ENCODE measurements at places on chromosomes 5 and 9.

DNA sequence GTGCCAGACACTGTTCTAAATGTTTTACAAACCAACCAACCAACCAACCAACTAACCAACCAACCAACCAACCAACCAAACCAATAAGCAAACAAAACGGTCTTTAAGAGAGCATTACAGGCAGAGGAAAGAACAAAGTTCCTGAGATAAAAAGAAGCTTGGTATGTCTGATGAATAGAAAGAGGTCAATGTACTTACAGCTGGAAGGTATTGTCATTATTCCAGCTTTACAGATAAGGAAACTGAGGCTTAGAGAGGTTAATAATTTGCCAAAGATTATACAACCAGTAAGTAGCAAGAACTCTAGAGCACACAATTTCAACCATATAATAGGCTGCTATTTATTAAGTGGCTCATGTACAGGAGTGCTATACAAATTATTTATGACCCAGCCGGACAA is 29.6 kb downstream of the C9orf57 start:
- no peak for DNase-seq

DNA sequence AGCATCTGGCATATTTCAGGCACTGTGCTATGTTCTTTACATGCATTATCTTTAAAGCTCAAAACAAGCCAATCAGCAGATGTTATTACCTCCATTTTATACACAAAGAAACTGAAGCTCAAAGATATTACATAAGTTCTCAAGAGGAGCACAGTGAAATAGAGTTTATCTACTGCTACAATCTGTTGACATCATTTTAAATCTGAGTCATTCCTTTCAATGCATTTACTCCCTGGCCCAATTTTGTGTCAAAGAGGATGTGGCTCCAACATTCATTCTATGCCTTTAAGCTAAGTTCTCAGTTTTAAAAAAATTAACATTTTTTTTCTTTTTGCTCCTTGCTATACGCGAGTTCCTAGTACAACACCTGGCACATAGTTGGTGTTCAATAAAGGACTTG is 486.3 kb upstream of the ZNF462 start:
- DNase-seq, result no peak

DNA sequence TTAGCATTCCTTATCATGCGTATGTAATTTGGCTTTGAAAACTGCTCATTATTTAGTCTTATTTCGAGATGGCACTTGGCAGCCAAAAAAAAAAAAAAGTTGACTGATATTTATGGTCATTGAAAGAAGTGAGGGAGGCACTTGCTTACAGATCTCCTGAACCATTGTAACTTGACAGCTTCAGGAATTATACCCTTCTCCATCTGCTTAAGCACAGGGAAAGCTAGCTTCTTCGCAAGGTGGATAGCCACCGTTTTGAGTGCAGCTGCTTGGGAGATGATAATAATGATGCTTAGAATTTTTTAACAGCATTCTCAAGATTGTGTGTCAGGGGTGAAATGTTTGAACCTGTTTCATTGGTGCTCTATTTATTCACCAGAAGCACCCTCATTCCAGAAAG is 116.1 kb downstream of the GIN1 start:
- no peak for DNase-seq

- no peak for DNase-seq
Measured at GRCh38 chr5:67795781-67796477, 419.6 kb upstream of the PIK3R1 start.

DNA sequence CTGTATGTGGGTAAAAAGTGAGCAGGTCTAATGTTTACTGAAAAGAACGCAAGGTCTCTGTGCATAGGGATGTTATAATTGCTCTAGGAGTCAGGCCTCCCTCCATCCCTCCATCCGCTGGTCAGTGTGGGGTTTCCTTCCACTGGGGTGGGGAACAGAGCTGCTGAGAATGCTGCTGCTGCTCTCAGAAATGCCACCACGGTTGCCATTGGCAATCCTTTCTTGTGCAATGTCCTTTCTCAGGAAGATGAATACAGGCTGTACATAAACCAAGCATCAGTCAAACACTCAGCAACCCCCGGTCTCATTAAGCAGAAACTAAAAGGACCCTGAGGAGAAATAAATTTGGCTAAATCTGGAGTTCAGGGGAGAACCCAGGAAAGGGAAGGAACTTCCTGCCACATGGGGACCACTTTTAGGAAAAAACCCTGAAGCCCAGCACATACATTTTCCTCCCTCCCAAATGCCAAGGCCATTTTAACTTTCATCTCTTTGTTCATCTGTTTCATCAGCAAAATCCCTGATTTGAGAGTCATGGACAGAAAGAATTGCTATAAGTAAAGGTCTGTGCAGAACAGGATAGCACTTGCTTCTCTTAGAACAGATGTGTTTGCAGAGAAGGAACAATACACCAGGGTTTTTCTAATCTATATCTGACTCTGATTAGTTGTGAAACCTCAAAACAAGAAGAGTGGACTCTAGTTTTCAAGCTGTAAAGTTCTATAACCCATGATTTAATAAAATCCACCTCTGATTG is 70.4 kb upstream of the SLC1A3 start:
- DNase-seq, result no peak

- DNase-seq, result no peak
Measured at GRCh38 chr9:136648751-136649150, 14.0 kb upstream of the EGFL7 start.

GRCh38 chr5:177972613-177973012 is 23.4 kb downstream of the PROP1 start:
- no peak for DNase-seq

GRCh38 chr9:137441935-137442321 is 771 bp upstream of the ENTPD8 start:
- DNase-seq, result no peak

GRCh38 chr9:124412228-124412575 is 3.0 kb downstream of the PSMB7 start:
- DNase-seq, result no peak

DNA sequence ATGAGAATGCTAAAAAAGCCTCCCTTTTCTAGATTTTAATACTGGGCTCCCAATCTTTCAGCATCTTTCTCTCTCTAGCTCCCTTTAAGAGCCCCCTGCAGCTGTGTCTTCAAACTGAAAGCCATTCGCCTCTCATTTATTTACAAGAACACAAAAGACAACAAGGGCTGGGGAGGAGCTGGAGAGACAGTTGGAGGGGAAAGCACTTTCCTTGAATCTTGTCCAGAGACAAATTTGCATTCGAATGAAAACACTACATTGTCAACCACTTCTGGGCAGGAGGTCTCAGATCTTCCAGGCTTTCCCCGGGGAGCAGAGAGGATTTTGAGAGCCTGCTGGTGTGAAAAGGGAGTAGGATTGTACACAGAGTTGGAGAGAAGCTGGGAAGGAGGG is 518.3 kb downstream of the CTNND2 start:
- no peak for DNase-seq

DNA sequence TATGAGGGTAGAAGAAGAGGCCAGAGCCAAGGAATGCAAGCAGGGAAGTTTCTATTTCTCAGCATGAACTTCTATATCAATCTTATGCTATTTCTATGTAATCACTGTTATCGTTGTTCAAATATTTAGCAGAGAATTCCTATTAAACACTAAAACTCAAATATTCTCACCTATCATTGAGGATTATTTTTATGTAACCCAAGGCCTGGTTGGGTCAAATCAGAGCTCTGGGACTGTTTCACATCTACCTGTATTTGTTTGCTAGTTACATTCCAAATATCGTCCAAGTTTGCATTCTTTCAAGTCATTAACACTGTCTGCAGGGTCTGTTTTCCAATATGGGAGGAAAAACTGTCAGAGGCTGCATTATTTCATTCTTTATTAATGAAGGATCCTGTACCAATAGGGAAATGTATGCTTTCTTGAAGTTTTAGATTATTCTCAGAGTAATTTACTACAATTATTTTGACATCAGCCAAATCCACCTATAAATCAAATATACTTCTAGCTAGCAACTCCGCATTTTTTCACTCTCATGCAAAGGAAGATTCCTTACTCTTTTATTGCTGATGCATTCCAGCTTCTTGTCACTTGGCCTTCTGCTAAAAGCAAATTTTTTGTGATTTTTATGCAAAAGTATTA is 52.2 kb downstream of the LURAP1L start:
- no peak for DNase-seq

DNA sequence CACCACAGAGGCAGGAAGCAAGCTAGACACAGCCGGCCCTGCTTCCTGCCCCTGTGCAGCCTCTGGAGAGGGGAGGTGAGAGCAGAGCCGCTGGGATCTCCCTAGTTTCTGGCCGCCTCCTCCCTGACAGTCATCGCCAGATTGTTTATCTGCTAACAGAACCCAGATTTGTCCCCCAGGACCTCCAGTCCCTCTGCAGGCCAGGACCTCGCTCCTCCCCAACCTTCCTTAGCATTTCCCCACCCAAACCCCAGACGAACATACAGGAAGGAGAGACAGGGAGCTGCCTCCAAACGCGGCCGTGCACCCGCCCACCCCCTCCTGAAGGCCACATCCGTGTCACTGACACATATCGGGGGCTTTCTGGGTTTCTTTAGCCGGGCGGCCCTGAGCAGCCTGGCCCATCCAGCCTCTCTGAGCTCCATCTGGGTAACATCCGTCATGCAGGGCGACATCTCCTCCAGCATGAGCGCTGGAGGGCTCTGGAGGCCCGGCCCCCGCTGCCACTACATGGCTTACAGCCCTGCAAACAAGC is 47.5 kb downstream of the DBH start:
- DNase-seq, result no peak

DNA sequence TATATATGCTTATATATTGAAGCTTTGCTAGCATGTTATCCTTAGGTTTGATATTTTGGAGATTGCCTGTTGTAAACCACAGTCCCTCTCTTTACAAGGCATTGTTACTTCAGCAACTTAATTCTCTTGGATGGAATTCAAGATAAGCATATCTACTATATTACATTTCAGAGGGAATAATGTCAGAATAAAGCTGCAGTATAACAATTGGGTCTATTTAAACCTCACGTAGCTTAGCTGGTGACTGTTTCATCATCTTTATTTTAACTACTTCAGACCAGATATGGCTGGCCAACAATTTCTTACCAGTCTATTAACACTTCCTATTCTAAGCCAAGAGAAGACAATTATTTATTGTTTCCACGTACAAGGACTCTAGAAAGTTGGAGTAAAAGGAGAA is 27.1 kb downstream of the ZCCHC10 start:
- DNase-seq, result no peak

DNA sequence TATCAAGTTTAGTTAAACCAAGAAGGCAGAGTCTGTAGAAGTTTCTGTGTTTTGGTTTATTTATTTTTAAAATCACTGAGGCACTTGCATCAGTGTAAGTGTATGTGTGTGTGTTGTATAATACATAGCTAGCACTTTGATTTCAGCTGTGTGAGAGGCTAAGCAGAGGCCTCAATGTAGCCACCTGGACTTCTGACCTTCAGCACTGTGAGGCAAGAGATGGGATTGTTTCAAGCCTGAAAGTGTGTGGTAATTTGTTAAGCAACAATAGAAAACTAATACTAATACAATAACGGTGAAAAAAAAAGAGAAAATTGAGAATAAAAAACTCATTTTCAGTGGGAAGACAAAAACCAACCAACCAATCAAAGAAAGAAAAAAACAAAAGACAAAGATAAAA is 327.3 kb downstream of the CDH18 start:
- DNase-seq, result no peak

- DNase-seq, result peak; percentile 83
Measured at GRCh38 chr9:112308588-112308987, 24.8 kb downstream of the PTBP3 start.

Measured in NCI-H1417 treated with DMSO at 0.1 percent for 48 hours (cell line).